ENCODE measurements at places on chromosomes 1 and 21.

DNA sequence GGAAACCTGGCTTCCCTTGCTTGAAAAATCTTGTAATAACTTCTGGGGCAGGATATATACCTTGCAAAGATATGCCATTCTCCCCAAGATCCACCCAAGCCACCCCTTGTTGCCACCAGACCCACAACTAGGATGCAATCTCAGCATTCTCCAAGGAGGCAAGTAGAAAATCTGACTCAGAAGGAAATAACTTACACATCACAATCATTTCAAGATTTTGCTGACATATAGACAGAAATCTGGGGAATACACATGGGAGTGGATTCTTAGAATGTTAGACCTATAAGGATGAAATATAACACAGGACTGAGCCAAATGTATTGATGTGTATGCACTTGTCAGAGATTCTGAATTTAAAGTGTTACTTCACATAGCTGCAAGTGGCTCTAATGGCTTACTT, 14.8 kb upstream of the ZDHHC18 start:
- DNase-seq: no peak

GRCh38 chr1:110150330-110151174, at the start of gene SLC6A17:
TSS of gene SLC6A17 (plus strand) at chr1:110150494. CDS start at chr1:110166930, 16,436 bp downstream.
- peak; percentile 18 for DNase-seq

DNA sequence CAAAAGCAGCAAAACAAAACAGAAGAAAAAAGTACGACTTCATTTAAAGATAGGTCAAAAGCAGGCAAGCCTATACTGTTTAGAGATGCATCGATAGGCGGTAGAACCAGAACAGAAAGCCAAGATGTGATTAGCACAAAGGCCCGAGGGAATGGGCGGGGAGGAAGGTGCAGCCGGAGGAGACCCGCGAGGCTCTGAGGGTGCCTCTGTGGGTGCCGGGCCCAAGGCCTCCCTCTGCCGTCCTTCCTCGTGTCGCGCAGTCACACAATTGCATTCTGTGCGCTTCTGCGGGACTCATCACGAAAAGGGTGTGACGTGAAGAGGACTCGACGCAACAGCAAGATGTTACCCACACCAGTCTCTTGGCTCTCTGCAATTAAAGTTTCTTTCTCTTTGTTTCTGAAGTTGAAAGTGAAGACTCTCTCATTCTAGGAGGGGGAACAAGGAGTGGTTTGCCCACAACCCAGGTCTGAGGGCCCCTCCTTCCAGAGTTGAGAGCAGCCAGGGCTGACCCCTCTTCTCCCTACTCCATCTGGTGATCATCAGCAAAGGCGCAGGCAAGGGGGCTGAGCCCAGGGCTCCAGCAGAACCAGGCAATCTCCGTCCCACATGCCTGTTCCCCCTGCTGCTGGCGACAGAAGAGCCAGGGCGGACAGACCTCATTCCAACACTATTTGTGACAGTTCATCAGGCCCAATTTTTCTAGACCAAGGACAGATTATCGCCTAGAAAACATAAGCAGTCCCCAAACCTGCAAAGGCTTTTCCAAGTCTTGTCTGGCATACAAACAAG, 41.0 kb downstream of the NPHP4 start:
- DNase-seq: no peak

- peak; percentile 11 for DNase-seq
These were observed 69.8 kb downstream of the KCNT2 start for GRCh38 chr1:196538473-196538872.

GRCh38 chr1:186670297-186671135, 9.7 kb downstream of the PTGS2 start:
- DNase-seq: no peak

- DNase-seq: no peak
These were observed 30.5 kb downstream of the SLC9A1 start for GRCh38 chr1:27124405-27124804.

- no peak for DNase-seq
These were observed 223.3 kb downstream of the GPATCH2 start for GRCh38 chr1:217407534-217408001.

DNA sequence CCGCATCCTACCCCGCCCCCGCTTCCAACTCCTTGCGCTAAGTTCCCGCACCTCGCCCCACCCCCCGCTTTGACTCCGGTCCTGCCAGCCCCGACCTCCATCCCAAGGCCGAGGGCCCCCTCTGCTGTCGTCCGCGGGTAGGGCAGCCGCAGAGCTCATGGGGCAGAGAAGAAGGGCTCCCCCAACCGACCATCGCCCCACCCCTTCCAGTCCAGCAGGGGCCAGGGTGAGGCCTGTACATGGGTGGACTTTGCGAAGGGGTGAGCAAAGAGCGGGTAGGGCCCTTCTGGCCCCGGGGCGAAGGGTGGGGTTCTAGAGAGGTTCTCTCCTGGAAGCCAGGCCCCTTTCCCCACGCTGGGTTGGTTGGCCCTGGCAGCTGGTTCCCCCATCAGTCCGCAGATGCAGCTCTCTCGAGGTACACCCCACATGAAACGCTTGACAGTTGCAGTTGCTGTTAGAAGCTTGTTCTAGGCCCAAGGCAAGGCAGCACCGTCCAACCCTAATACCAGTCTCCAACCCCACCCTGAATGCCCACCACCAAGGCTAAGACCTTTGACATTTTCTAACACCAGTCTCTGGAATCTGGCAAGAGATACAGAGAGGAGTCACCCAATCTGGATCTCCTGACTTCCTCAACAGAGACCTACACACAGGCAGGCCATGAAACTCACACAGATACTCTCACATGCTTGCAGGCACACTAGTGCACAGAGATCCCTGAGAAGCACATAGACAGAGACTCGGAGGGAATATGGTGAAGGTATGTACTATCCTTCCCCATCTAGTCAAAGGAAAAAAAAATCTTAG, 25.3 kb upstream of the ADGRB2 start:
- DNase-seq: peak; percentile 88

- no peak for DNase-seq
These were observed 67.7 kb downstream of the SSBP3 start for GRCh38 chr1:54338464-54338863.

DNA sequence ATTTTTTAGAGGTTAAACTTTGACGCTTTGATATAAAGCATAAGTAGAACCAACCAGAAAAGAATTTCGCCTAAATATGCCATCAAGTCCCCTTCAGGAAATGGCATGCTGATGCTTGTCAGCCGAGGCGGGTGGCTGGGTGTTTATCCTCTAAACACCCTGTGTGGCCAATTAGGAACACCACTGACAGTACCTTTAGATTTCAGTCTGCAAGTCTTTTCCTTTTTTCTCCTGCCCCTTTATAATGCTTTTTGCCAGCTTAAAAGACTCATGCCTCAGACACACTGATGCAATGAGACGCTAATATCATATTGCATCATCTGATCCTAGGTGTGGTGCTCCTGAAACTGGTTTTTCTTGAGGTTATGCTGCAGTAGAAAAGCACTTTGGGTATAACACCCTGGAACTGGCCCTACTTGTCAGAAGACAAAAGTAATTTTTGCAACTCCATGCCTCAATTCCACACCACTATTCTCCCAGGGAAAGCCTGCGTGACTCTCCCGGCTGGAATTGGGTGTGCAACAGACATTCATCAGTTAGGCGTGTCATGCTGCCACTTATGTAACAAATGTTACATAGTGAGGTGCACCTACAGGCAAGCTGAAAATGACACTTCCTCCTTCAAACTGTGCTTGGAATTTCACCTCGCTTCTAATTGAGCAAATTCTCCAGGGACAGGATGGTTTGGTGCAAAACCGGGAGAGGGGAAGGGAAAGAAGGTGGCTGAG, 2.0 kb upstream of the RCC2 start:
- DNase-seq: peak; percentile 92

DNA sequence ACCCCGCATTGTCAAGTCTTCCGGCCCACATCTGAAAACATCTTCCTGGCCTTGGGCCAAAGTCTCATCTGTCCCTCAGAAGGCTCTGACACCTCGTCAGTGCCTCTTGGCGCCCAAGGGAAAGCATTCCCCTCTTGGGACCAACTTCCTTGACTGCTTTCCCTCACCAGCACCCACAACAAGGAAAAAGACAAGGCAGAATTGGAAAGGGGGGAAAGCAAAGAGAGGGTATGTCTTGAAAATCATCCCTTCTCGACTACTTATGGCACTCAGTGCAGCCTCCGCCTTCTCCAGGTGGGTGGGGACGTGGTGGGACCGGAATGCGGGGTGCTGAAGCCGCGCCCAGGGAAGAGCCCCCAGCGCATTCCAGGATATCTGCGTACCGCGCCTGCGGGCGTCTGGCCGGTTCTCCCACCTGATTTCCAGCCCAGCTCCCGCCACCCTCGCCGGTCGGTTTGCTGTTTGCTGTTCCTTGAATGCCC, 554 bp upstream of the SLC39A1 start:
- DNase-seq: no peak

- peak; percentile 85 for DNase-seq
These were observed 188.5 kb downstream of the NFIA start for GRCh38 chr1:61270761-61271411.

DNA sequence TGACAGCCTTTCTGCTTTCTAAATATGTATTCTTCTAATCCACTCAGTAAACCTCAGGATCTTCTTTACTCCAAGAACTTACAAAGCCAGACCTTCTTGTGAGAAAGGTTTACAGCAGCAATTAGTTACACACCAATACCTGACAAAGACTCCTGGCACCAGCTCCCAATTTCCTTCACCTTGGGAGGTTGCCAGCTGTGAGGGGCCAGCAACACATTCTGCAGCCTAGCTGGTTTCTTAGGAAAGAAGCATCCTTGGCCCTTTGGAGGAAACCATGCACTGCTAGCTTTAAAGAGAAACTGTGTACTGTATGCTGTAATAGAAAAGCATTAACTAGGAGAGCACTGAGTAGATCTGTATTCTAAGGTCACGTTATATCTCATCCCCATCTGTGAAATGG, 10.8 kb downstream of the FYB2 start:
- no peak for DNase-seq

- no peak for DNase-seq
These were observed 1198.9 kb downstream of the PLA2G4A start for GRCh38 chr1:188027613-188028012.

- no peak for DNase-seq
These were observed 190.0 kb upstream of the UBE2U start for GRCh38 chr1:64013395-64013794.

DNA sequence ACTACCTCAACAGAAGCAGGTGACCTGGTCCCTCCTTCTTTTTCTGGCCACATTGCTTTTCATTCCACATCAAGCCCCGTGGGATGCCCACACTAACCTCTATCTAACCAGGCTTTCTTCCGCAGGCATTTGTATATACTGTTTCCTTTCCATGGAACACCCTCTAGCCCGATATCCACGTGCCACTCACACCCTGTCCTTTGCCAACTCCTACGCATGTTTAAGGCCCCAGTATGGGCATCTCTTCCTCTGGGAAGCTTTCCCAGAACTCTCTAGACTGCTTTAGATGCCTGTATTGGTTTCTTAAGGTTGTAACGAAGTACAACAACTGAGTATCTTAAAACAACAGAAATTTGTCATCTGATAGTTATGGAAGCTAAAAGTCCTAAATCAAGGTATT, 121.0 kb downstream of the TNR start:
- DNase-seq: no peak

- DNase-seq: no peak
These were observed 193.2 kb downstream of the KAZN start for GRCh38 chr1:14791654-14792053.

DNA sequence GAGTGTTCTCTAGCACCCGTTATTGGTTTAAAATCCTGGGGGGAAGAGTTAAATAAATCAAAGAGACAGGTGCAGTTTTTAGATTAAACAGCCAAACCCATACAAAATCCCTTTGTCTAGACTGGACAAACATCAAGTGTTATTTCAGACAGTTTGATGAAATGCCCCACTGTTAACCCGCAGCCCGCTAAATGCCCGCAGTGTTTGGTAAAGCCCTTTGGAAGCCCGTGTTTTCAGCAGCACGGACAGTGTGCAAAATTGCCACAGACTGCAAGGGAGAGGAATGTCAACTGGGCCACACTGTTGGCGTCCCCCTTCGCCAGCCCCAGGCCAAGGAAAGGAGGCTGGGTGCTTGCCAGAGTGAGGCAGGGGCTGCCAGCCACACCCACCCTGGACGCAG, 26.6 kb downstream of the AJAP1 start:
- DNase-seq: no peak

DNA sequence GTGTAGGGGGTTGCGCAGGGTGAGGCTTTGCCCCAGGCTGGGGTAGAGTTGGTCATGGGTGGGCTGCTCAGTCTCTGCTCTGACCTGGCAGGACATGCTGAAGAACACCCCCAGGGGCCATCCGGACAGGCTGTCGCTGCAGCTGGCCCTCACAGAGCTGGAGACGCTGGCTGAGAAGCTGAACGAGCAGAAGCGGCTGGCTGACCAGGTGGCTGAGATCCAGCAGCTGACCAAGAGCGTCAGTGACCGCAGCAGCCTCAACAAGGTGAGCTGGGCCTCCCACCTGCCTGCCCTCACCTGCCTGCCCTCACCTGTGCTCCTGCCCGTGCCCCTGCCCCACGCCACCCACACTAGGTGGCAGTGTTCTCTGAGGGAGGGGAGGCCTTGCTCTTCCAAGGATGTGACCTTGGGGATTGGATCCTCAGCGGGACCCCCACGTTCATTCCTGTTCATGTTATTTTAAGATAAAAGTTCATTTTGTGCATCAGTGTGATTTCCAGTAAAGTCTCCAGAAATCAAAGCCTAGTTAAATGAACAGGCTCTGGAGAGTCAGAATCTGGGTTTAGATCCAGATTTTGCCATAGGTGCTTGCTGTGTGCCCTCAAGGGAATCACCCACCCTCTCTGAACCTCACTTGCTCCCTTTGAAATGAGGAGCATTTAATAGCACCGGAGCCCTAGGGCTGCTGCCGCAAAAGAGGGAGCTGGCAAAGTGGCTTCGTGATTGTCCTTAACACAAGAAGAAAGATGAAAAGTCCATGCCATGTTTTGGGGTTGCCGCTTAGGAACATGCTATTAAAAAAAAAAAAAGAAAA, 87.9 kb downstream of the ARHGEF10L start:
- DNase-seq: no peak

GRCh38 chr21:32861866-32862265, 90.3 kb upstream of the PAXBP1 start:
- DNase-seq: no peak

- DNase-seq: no peak
These were observed 99.2 kb upstream of the PALMD start for GRCh38 chr1:99546432-99547416.

GRCh38 chr1:78871249-78871648, 135.3 kb downstream of the ADGRL4 start:
- DNase-seq: no peak
